ENCODE measurements at places on chromosomes 13 and 19.

DNA sequence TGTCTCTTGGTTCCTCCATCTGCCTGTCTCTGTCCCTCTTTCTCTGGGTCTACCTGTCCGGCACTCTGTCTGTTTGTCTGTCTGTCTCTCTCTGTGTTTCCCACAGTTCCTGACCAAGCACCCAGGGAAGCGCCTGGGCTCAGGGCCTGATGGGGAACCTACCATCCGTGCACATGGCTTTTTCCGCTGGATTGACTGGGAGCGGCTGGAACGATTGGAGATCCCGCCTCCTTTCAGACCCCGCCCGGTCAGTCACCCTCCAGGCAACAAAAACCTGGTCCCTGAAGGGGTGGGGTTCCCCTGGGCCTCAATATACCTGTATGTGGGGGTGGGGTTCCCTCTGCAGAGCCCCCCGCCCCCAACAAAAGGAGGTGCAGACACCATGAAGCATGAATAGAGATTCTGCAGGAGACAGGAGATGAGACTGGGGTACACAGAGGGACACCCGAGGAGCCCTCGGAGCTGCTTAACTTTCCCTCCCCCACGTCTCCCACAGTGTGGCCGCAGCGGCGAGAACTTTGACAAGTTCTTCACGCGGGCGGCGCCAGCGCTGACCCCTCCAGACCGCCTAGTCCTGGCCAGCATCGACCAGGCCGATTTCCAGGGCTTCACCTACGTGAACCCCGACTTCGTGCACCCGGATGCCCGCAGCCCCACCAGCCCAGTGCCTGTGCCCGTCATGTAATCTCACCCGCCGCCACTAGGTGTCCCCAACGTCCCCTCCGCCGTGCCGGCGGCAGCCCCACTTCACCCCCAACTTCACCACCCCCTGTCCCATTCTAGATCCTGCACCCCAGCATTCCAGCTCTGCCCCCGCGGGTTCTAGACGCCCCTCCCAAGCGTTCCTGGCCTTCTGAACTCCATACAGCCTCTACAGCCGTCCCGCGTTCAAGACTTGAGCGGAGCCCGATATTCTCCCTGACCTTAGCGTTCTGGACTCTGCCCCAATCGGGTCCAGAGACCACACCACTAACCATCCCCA lies 2.6 kb upstream of the CACNG7 start:
- H3K36me3 ChIP-seq: no peaks in the 10 kb centered on the region
- DNase-seq: peak; percentile 45
- no peak overlapping the region for H3K27ac ChIP-seq
- H3K4me1 ChIP-seq: peaks cover 8% of the 10 kb centered on the region

GRCh38 chr13:108779308-108779707 lies 149.9 kb downstream of the MYO16 start:
- no peak overlapping the region for H3K4me3 ChIP-seq
- no peak for DNase-seq
- H3K27me3 ChIP-seq: no peaks in the 10 kb centered on the region
- H3K4me1 ChIP-seq: no peaks in the 10 kb centered on the region
- H3K27ac ChIP-seq: no peak overlapping the region

DNA sequence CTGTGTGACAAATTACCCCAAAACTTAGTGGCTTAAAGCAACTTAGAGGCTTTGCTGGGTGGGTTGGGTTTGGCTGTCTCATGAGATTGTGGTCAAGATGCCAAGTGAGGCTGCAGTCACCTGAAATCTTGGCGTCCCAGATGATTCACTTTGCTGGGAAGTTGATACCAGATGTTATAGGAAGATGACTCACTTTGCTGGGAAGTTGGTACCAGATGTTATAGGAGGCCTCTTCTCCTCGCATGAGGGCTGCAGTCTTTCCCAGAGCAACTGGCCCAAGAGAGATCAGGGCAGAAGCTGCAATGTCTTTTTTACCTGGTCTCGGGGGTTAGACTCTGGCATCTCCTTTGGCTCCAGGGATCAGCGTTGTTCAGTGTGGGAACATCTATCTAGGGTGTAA lies 16.8 kb downstream of the TEX29 start:
- no peaks in the 10 kb centered on the region for H3K4me1 ChIP-seq
- no peaks in the 10 kb centered on the region for H3K36me3 ChIP-seq
- H3K27me3 ChIP-seq: no peaks in the 10 kb centered on the region
- H3K27ac ChIP-seq: no peak overlapping the region
- DNase-seq: no peak

GRCh38 chr19:40716031-40716481 lies 630 bp downstream of the COQ8B start:
- H3K4me1 ChIP-seq: peaks cover 35% of the 10 kb centered on the region
- peaks cover 24% of the 10 kb centered on the region for H3K36me3 ChIP-seq
- peak overlapping the region; percentile 76 for H3K4me3 ChIP-seq
- no peak for DNase-seq

- no peaks in the 10 kb centered on the region for H3K4me1 ChIP-seq
- H3K27ac ChIP-seq: no peak overlapping the region
Observed at GRCh38 chr13:20397896-20398295, 127.8 kb downstream of the CRYL1 start.

- no peak overlapping the region for H3K4me3 ChIP-seq
- H3K27me3 ChIP-seq: no peaks in the 10 kb centered on the region
- no peak overlapping the region for H3K27ac ChIP-seq
- no peaks in the 10 kb centered on the region for H3K4me1 ChIP-seq
Observed at GRCh38 chr13:71018995-71019394, 848.0 kb downstream of the DACH1 start.

DNA sequence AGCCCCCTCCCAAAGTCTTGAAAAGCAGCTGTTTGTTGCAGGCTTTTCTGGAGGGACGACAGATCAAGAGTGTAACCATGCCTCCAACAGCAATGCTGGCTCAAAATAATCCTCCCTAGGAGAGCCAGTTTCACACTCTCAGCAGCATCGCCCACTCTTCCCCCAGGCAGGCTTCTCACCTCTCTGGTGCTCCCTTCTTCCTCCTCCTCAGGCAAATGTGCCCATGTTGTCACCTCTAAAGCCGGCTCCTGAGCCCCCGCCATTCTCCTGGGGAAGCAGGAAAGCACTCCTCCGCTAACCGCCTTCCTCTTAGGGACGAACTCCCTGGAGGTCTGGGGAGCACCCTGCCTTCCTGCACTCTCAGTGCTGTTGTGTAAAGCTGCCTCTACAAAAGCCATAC lies 98.9 kb upstream of the SGCG start:
- no peak overlapping the region for H3K27ac ChIP-seq
- H3K36me3 ChIP-seq: no peaks in the 10 kb centered on the region
- no peaks in the 10 kb centered on the region for H3K4me1 ChIP-seq
- H3K4me3 ChIP-seq: no peak overlapping the region

- H3K27ac ChIP-seq: no peak overlapping the region
- no peaks in the 10 kb centered on the region for H3K4me1 ChIP-seq
- peaks cover under 1% of the 10 kb centered on the region for H3K27me3 ChIP-seq
- no peaks in the 10 kb centered on the region for H3K36me3 ChIP-seq
- DNase-seq: no peak
Observed at GRCh38 chr19:1756705-1757465, 3.6 kb downstream of the ONECUT3 start.

DNA sequence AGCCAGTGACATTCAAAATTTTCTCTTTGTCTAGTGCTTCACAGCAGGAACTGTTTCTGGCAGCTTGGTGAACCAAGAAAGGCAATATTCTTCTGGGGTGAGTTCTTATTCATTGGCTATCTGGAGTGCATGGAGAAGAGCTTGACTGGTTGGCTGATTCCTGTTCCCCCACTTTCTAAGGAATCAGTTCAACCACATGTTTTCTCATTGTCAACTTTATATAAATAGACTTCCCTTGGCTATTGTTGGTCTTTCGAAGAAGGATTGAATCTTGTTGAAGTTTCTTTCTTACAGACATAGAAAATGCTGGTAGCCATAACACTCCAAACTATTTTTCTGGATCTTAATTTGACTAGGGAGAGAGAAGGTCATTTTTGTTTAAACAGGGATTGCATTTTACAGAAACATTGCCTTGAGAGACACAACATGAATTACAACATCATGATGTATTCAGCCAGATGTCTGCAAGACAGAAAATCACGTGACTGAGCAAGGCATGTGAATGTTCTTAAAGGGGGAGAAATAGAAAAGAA lies 85.2 kb downstream of the EDNRB start:
- no peak overlapping the region for H3K4me3 ChIP-seq
- H3K27me3 ChIP-seq: no peaks in the 10 kb centered on the region
- H3K4me1 ChIP-seq: no peaks in the 10 kb centered on the region
- no peak for DNase-seq
- no peaks in the 10 kb centered on the region for H3K36me3 ChIP-seq

- no peaks in the 10 kb centered on the region for H3K36me3 ChIP-seq
- H3K27ac ChIP-seq: peak overlapping the region; percentile 34
- H3K4me3 ChIP-seq: no peak overlapping the region
Observed at GRCh38 chr19:10915130-10916091, 13.0 kb downstream of the YIPF2 start.

GRCh38 chr19:36638862-36639510 lies 27.7 kb downstream of the ZNF461 start:
- no peaks in the 10 kb centered on the region for H3K27me3 ChIP-seq
- H3K27ac ChIP-seq: no peak overlapping the region
- H3K4me3 ChIP-seq: no peak overlapping the region
- H3K36me3 ChIP-seq: peaks cover 24% of the 10 kb centered on the region
- no peak for DNase-seq

GRCh38 chr13:36601186-36601585 lies 72.6 kb upstream of the SERTM1 start:
- no peak overlapping the region for H3K27ac ChIP-seq
- DNase-seq: no peak
- no peak overlapping the region for H3K4me3 ChIP-seq
- no peaks in the 10 kb centered on the region for H3K36me3 ChIP-seq

DNA sequence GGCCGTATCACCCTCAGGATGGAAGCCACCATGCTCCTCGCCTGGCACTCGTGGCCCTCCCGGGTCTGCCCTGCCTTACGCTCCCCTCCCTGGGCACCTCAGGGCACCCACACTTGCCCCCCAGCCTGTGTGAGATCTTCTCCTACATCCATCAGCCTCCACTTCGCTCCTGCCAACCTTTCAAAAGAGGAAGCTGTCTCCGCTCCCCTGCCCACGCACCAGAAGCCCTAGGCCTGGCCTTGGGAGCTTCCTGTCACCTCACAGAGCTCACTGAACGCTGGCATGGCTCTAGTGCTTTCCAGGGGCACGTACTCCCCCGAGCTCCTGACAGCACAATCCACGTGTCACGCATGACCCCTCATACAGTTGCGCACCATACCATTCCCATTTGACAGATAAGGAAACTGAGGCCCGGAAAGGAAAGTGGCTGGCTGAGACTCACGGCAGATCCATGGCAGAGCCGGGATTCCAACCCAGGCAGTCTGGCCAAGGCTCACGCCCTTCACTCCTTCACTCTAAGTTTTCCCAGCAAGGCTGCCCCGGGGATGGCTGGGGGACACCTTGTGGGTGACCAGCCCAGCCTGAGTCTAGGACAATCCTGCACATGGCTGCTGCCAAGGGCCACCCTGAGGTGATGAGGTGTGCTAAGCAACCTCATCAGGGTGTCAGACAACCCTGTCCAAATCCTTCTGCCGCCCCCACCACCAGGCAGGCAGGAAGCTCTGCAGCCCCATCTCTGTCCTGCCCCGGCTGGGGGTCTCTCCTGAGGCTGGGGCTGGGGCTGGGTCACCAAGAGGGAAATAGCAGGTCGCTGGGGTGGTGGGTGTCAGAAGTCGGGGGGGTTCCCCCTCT lies 19.3 kb downstream of the PPP1R12C start:
- H3K36me3 ChIP-seq: no peaks in the 10 kb centered on the region
- no peak for DNase-seq
- H3K4me3 ChIP-seq: no peak overlapping the region
- H3K27me3 ChIP-seq: no peaks in the 10 kb centered on the region
- no peak overlapping the region for H3K27ac ChIP-seq
- H3K4me1 ChIP-seq: peaks cover 5% of the 10 kb centered on the region

- DNase-seq: no peak
- H3K27ac ChIP-seq: no peak overlapping the region
- H3K4me1 ChIP-seq: no peaks in the 10 kb centered on the region
- H3K27me3 ChIP-seq: no peaks in the 10 kb centered on the region
- H3K4me3 ChIP-seq: no peak overlapping the region
Observed at GRCh38 chr19:13255719-13256059, 105.5 kb downstream of the IER2 start.

DNA sequence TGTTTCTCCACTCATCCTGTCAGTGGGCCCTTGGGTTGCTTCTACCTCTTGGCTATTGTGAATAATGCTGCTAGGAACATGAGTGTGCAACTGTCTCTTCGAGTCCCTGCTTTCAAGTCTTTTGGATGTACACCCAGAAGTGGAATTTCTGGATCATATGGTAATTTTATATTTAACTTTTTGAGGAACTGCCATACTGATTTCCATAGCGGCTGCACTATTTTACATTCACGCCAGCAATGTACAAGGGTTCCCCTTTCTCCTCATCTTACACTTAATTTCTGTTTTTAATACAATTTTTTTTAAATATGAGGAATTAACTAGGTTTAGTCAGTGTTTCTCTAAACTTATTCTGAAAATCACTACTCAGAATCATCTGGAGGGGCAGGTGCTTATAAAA lies 24.2 kb upstream of the SLC46A3 start:
- no peak overlapping the region for H3K4me3 ChIP-seq
- no peaks in the 10 kb centered on the region for H3K4me1 ChIP-seq
- no peaks in the 10 kb centered on the region for H3K36me3 ChIP-seq
- no peak overlapping the region for H3K27ac ChIP-seq
- no peak for DNase-seq
- no peaks in the 10 kb centered on the region for H3K27me3 ChIP-seq

DNA sequence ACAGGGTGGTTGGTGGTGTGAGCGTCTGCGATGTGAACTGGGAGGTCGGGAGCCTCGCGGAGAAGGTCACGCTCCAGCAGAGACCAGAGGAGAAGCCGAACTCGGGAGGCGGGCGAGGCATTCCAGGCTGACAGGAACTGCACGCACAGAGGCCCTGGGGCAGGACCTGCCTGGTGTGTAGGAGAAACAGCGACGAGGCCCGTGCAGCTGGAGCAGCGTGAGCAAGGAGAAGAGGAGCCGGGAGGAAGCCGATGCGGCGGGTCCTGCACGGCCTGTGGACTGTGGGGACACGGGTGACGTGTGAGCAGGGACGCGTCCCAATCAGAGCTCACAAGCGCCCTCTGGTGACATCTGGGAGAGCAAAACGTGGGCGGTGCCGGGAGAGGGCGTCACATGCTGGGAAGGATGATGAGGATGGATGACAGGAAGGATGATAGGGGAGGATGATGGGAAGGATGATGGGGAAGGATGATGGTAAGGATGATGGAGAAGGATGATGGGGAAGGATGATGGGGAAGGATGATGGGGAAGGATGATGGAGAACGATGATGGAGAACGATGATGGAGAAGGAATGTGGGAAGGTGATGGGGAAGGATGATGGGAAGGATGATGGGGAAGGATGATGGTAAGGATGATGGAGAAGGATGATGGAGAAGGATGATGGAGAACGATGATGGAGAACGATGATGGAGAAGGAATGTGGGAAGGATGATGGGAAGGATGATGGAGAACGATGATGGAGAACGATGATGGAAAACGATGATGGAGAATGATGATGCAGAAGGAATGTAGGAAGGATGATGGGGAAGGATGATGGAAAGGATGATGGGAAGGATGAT lies 16.1 kb upstream of the MADCAM1 start:
- no peaks in the 10 kb centered on the region for H3K27me3 ChIP-seq
- DNase-seq: peak; percentile 84
- H3K27ac ChIP-seq: no peak overlapping the region
- peaks cover under 1% of the 10 kb centered on the region for H3K4me1 ChIP-seq

- H3K4me1 ChIP-seq: peaks cover 24% of the 10 kb centered on the region
- no peak overlapping the region for H3K27ac ChIP-seq
- no peak for DNase-seq
- H3K4me3 ChIP-seq: no peak overlapping the region
- H3K36me3 ChIP-seq: no peaks in the 10 kb centered on the region
Observed at GRCh38 chr19:47186446-47187334, 44.3 kb downstream of the BBC3 start.
